MG63 (cell line): ENCODE measurements at places on chromosomes 11 and 22. TPM values are rescaled to one million over a fixed set of nuclear protein-coding genes. Genes with fewer than 3 reads are reported as not detected.

TTC36 gene
- total RNA-seq: not detected in 2 replicates

- DNase-seq: no peak
Observed at GRCh38 chr11:12599408-12600143, 74.6 kb upstream of the TEAD1 start.

DNA sequence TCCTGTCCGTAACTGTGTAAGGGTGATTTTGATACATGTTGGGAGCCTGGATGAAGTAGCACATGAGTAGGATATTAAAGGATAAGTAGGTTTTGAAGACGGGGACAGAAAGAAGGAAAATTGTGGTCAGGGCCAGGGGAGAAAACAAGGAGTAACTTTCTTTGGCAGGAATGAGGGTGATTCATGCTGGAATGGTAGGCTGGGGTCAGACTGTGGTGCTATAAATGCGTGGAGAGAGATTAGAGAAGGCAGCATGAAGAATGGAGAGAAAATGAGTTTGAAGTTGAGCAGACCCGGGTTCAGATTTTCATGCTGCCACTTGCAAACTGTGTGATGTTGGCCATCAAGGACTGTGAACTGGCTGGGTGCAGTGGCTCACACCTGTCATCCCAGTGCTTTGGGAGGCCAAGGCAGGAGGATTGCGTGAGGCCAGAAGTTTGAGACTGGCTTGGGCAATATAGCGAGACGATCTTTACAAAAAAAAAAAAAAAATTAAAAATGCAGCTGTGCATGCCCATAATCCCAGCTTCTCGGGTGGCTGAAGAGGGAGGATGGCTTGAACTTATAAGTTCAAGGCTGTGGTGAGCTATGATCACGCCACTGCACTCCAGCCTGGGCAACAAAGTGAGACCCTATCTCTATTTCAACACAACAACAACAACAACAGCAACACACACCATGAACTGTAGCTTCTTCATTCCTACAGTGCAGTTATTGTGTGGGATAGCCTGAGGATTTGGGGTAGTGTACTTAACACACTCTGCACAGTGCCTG lies 22.3 kb downstream of the ZBTB16 start:
- DNase-seq: peak; percentile 60

- DNase-seq: peak; percentile 59
Observed at GRCh38 chr22:22080270-22080669, 97.7 kb upstream of the TOP3B start.
